GOT3 (cell line): ENCODE measurements at places on chromosomes 3 and 15.

GRCh38 chr3:25907081-25907480, 117.2 kb downstream of the OXSM start:
- DNase-seq: no peak

DNA sequence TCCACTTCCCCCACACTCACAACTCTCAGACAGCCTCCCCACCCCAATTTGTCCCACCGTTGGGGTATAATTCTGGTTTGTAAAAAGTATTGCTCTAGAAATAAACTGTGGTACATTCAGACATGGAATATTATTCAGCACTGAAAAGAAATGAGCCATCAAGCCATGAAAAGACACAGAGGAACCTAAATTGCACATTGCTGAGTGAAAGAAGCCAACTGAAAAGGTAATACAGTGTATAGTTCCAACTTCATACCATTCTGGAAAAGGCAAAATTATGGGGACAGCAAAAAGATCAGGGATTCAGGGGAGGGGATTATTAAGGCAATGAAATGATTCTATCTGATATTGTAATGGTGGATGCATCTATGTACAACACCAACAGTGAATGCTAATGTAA, 10.5 kb downstream of the ANXA2 start:
- DNase-seq: no peak

DNA sequence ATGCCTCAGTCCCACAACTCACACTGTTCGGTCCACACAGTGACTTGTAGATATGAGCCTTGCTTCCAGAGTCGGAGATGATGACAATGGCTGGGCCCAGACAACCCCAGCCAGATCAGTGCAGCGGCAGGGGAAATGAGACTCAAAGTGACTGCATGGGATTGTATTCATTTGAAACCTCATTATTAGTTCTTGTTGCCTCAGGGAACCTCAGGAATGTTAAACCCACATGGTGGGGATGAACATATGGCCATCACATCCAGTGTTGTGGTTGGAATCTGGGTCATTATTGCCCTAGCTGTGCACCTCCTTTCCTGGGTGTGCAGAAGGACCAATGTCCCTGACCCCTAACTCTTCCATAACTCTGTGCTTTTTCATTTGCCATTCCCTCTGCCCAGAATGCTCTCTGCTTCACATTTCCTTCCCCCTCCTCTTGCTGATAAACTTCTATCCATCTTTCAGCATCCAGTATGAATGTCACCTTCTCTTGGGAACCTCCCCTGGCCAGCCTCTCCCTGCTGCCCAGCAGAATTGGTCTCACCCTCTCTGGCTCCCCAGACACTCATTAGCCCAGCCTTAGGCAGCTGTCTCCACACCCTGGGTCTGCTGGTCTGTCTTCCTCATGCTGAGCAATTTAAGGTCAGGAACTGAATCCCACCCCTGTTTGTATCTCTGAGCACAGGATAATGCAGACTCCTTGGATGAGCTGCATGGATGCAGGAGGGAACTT, 67.0 kb upstream of the TNFAIP8L3 start:
- no peak for DNase-seq

- DNase-seq: no peak
These were observed 227.7 kb downstream of the ROBO2 start for GRCh38 chr3:77267589-77267988.

DNA sequence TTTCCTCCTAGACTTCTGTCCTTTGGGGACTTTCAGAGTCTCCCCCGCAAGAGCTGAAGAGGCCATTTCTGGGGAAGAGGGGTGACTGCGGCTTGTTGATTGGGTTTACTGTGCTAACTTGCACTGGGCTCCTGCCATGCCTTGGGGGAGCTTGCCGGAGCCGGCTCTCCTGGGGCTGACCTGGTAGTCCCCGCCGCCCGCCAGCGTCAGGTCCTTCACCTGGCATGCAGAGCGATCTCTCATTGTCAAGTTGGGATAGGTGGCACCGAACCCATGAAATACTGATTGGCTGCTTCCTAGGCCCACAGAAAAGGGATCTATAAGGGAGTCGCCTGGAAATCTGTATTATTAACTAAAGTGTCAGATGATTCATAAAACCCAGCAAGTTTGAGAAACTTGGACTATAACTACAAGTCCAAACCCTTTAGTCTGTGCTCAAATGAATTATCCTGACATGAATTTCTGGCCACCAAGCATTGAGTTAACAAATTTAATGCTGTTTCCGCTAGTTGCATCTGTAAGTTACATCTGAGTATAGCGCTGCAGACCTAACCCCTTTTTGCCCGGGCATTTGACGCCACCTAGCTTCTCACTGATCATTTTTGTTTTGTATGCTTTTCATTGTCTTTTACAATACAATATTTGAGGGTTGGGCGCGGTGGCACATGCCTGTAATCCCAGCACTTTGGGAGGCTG, 607 bp upstream of the IMP3 start:
- DNase-seq: no peak

- no peak for DNase-seq
These were observed 3.4 kb downstream of the SNX33 start for GRCh38 chr15:75650908-75651809.

DNA sequence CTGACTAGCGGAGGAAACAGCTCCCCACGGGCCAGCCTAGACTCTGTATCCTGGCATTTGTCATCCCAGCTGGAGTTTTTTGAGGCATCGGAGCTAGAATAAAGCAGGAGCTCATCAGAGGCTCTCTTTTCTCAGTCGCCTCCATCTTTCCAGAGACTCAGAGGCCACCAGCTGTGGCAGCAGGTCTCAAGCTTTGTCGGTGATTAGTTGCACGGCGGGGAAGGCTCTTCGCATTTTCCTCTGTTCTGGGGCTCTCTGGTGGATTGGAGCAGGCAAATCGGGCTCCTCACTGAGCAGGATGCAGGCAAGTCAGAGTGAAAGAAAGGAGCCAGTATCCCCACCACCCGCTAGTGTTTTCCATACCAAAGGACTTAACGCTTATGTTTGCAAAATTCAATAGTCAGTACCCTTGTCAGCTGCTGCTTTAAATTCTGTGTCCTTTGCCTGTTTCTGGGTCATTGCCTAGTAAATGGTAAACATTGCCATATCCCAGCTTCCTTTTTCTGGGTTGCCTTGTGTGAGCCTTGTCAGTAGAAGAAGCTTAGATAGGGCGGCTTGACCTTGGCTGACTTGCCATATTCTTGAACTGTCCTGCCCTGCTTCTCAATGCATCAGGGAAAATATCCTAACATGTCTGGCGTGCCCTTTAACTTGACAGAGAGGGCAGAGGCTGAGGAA, 127.1 kb downstream of the PTPRG start:
- DNase-seq: no peak

- no peak for DNase-seq
These were observed 18.1 kb downstream of the MB21D2 start for GRCh38 chr3:192899540-192899982.

- no peak for DNase-seq
These were observed 25.2 kb downstream of the SNAPC5 start for GRCh38 chr15:66472176-66472999.

DNA sequence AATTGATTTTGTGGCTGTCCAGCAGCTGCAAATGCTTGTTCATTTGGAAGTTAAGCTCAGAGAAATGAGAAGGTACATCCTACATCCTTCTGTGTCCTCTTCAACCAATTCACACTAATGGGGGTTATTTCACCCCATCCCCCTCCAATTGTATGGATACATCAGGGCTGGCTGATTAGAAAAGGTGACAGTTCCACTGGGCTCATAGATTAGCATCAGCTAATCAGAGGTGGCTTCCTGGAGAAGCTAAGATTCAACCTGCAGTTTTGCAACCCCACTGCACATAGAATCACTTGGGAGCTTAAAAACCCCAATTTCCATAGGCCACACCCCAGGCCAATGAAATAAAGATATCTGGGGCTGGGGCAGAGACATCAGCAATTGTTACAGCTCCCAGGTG, 217.7 kb upstream of the TLE3 start:
- DNase-seq: no peak

DNA sequence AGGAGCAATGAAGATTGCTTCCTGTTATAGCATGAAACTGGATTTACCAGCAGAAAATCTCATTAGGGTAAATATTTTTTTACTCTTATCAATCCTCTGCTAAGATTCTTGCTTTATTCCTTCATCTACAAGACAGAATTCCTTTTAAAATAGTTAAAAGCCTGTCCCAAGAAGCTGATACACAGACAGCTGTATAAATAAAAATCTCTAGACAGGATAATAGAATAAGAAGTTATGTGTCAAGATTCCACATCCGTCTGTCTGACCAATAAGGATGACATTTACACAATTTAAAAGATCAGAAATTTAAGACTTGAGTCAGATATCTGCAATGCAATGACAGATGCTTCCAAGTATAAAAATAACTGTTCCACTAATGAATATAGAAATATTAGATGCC, 57.6 kb downstream of the SSR3 start:
- no peak for DNase-seq

DNA sequence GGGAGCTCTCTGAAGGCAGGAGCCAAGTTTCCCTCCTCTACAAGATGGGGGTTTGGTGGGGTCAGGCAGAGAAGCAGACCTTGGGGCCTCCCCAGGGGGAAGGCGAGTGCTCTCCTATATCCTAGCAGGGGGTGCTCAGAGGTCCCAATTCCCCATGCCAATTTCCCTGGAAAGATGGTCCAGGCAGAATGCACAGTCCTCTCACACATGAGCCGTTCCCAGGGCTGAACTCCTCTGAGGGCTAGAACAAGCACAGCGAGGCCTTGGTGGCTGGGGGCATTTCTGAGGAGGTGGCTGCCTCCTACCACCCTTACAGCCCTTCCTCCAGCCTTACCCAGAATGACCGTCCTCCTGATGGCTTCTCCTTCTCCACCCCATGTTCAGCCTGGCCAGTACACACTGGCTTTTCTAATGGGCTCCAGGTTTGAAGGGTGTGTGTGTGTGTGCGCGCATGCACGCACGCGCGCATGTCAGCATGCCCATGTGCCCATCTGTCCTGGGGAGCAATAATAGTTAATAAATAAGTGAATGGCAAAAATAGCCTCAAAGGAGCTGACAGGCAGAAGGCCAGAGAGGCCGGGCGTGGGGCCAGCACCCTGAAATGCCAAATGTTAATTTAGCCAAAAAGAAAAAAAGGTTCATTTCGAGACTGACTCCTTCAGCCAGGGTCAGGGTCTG, 24.4 kb downstream of the ADCY5 start:
- no peak for DNase-seq

- DNase-seq: no peak
These were observed 556.9 kb upstream of the CFAP20DC start for GRCh38 chr3:59606638-59607266.

GRCh38 chr3:180457225-180457624, 144.7 kb upstream of the TTC14 start:
- no peak for DNase-seq

DNA sequence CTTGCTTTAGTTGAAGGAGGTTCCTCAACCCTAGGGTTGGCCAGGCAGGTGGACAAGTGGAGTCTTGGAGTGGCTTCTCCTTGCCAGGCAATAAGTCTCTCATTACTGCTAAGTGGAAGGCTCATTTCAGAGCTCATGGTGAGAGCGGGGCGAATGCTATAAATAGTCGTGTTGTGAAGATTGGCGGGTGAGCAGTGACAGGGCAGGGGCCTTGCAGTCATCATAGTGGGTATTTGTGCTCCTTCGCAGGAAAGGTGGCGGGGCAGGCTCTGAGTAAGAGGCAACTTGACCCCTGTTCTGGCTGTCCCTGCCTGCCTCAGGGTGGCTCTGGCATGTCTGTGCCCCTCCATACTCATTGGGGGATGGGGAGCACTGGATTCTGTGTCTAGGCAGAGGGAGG, 8.7 kb upstream of the GRM2 start:
- no peak for DNase-seq

DNA sequence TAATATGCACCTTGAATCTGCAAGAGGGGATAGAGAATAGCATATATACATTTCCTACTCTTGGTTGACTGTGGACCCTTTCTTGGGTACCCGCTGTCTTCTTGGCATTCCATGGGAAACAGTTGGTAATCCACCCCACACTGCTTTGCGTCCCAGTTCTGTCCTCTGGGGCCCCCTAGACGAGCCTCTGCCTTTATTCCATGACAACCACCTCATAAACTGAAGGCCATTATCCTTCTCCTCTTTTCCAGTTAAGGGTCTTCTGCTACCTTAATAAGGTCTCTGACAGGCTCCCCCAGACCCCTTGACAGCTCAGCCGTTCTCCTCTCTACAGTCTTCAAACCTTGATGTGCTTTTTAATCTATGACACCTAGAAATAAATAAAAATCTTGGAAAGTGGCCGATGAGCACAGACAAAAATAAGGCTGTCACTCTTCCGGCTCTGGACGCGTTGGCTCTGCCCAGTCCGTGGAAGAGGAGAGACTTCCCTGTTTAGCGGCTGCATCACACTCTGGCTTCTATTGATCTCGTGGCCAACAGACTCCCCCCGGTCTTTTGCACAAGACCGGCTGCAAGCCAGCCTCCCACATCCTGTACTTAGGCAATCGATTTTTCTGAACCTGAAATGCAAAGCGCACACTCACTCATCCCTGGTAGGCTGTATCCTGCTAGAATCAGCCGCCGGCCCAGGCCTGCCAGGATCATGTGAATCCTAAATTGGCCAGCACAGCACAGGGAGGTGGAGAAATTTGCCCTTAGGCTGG, 251.0 kb upstream of the TLE3 start:
- DNase-seq: no peak

DNA sequence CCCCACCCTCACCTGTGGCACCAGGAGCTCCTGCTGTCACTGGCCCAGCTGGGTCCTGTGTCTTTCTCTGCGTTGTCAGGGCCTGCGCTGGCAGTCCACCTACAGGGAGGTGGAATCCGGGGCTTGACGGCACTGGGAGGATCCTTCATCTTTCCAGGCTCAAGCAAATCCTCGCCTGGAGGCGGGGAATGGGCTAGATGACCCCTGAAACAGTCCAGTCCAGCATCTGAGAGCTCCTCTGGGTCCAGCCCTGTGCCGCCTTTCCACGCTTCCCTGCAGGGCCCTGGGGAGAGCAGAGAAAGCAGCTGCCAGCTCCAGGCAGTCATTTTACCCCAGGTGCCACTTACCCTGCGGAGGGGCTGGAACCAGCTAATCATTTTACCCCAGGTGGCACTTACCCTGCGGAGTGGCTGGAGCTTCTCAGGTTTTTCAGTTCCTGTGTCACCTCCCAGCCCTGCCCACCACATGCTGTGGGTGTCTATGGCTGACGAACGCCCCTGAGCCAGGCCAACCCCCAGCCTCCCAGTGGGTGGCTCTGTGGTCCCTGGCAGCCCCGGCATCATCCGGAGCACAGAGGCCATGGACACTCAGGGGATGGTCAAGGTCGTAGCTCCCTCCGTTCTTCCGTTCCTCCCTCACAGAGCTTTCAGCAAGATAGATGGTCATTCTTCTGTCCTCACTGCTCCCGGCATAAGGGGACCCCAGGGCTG, 17.9 kb upstream of the ADIPOQ start:
- no peak for DNase-seq
